ENCODE measurements at places on chromosomes 5 and 9. TPM values are rescaled to one million over a fixed set of nuclear protein-coding genes. Genes with fewer than 3 reads are reported as not detected.

The PCDHGB3 gene
- 7.9 TPM for total RNA-seq

The SCGB3A2 gene
- not detected for total RNA-seq

The CCNJL gene
- total RNA-seq = 0.32 TPM

The MAMDC4 gene
- 1.4 TPM for total RNA-seq

The ZCCHC10 gene
- 6.6 TPM for total RNA-seq

The FBXO38 gene
- 76.7 TPM for total RNA-seq
